ENCODE measurements at places on chromosomes 5 and 9.

DNA sequence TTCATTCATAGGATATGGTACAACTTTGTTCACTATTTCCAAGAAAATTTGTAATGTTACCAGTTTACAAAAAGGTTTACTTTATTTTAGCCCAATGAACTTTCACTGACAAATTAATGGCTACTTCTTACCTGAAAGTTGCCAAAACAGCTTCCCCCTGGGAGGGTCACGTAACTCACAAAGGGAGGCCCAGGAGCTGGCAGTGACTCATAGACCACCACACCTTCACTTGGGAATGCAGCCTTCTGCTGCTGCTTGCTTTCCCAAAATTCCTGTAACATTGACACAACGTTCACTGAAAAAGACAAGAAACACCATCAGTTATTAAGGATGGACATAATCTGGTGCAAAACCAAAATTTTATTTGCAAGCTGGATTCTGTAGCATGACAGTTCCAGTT is 18.1 kb downstream of the LIX1 start:
- no peak for DNase-seq

- no peak for DNase-seq
These were observed 2.6 kb downstream of the OLFM1 start for GRCh38 chr9:135090081-135090480.

DNA sequence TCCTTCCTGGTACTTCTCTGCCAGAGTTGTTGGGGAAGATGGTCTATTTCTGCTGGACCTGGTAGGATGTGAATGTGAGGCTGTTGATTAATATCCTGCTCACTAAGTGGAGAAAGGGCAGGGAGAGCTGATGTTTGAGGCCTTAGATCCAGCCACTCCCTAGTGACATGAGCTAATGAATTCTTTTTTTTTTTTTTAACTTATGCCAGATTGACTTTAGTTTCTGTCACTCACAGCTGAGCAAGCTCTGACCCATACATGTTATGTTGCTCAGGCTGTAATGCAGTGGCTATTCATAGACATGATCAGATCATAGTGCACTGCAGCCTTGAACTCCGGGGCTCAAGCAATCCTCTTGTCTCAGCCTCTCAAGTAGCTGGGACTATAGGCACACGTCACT is 75.1 kb upstream of the SPRY4 start:
- DNase-seq, result no peak

DNA sequence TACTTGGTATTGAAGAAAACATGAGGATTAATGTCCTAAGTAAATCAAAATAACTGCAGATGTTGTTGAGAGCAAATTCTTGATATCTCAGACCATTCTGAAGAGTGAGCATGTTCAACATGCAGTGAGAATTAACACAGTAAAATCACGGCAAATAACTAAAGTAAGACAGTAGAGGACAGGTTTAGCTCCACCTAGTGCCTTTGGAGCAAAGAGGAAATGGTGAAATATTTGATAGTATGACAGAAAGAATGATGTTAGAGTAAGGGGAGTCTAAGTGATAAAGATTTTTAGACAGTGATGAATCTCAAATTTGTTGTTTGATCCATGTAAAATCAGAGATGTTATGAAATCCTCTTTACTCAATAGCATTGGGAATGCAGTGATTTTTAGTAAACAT is 424.2 kb downstream of the TMEM161B start:
- no peak for DNase-seq

DNA sequence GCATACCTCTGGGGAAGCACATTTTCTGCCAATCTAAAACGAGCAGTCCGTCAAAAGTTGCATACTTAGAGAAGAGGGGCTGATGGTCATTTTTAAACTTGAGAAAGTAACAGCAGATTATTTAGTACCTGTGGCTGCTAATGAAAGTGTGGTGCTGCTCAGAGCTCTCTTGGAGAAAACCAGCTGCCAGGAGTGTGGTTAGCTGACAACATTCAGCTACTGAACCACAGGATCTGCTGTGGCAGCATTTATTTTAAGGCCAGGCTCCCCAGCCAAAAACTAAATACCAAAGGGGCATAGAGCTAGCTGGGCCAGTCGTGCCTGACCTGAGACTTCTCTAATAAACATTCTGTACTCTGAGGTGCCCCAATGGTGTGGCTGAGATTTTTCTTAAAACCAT is 203.6 kb downstream of the EDIL3 start:
- DNase-seq, result no peak

DNA sequence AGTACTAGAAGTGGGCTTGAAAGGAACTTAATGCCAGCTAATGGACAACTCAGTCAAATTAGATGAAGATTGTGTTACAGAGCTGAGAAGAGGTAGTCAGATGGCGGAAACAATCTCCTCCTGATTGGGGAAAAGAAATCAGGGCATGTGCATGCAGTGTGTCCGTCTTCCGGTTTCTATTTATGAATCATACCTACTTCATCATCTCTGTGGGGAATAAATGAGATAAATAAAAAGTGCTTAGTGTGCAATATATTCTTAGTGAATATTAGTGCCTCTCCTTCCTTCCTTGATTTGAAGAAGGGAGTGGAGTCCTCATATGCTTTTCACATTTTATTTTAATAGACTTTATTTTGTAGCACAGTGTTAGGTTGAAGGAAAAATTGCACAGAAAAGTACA is 108.7 kb upstream of the NFIL3 start:
- DNase-seq, result no peak

DNA sequence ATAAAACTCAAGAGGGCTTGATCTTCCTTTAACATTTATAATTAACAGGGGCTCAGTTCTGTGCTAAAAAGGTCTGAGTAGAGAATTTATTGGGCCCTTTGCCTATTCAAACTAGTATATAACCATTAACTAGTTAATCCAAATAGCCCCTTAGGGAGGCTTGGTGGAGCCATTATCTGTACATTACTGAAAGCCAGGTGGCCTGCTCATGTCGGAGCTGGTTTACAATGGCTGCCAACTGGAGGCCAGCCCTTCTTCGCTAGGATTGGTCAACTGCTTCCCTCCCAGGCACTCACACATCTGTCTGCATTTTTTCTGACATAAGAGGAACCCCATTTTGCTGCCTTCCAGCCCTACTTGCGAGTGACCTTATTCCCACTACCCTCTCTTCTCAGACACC is 30.4 kb upstream of the NDFIP1 start:
- no peak for DNase-seq

DNA sequence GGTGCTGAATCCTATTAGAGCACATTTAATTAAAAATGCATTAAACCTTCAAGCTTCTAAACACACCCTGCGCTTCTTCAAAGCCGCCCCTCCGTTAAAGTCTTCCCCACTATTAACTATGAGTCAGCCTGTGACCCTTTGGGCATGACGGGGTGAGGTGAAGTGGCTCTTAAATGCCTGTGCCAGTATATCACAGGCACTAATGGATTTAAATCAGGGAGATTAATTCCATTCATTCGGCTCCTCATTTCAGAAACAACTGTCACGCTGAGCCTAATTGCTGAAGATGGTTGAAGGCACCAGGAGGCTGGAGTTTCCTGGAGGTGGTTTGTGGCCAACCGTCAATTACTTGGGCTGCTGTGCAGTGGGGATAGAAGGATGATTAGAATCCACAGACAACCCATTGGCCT is 192.6 kb upstream of the MSX2 start:
- no peak for DNase-seq

DNA sequence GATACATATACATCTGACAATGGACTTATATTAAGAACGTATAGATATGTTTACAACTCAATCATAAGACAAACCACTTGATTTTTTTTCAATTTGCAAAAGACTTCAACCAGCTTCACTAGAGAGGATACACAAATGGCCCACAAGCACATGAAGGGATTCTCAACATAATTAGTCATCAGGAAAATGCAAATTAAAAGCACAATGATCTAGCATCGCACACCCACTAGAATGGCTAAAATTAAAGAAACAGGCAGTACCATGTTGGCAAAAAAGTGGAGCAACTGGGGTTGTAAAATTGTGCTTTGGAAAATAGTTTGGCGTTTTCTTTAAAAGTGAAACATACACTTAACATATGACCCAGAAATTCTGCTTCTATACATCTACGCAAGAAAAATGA is 80.0 kb upstream of the TRIO start:
- DNase-seq, result no peak

GRCh38 chr5:139226131-139226530 is 28.0 kb upstream of the SIL1 start:
- DNase-seq, result no peak

DNA sequence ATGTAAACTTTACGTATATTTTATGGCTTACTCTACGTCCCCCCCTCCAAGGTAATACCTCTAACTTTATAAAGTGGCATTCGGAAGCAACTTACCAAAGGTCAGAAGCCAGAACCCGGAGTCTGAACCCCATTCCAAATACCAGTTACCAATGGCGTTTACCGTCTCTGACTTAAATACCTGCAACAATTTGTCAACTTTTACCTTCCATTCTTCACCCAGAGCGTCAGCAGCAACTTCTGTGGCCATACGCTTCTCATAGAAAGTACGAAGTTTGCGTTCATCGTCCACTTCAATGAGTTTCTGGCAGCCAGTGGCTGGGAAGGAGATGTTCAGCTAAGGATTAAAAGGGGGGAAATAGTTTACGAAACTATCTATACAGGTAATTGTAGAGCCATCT is 753 bp downstream of the RPS6 start:
- no peak for DNase-seq
